Renal pelvis (tissue), 12 donors: ENCODE measurements at places on chromosomes 4 and X. TPM values are rescaled to one million over a fixed set of nuclear protein-coding genes. Genes with fewer than 3 reads are reported as not detected.

ART3 gene
- polyA plus RNA-seq, result 0.68 TPM

CD38 gene
- polyA plus RNA-seq, result 0.73 TPM

USP9X gene
- 61.8 TPM for polyA plus RNA-seq

GRCh38 chr4:1984406-1985191, 24.2 kb downstream of the NELFA start:
- no peak for DNase-seq

DNA sequence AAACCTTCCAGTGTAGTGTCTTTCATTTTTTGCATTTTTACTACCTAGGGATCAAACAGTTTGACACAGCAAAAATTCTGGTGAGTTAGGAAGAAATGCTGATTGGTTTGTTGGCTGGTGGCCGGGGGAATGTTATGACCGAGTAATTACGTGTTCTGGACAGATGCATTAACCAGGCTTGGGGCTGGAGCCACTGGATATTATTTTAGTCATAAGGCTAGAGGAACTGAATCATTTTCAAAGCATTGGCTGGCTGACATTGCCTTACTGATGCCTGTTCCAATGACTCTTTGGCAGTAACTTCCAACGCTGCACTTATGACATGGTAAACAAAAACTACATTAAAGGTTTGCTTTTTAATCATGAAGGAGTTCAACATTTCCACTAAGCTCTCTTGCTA, 84.6 kb downstream of the FBXO8 start:
- no peak for DNase-seq

DNA sequence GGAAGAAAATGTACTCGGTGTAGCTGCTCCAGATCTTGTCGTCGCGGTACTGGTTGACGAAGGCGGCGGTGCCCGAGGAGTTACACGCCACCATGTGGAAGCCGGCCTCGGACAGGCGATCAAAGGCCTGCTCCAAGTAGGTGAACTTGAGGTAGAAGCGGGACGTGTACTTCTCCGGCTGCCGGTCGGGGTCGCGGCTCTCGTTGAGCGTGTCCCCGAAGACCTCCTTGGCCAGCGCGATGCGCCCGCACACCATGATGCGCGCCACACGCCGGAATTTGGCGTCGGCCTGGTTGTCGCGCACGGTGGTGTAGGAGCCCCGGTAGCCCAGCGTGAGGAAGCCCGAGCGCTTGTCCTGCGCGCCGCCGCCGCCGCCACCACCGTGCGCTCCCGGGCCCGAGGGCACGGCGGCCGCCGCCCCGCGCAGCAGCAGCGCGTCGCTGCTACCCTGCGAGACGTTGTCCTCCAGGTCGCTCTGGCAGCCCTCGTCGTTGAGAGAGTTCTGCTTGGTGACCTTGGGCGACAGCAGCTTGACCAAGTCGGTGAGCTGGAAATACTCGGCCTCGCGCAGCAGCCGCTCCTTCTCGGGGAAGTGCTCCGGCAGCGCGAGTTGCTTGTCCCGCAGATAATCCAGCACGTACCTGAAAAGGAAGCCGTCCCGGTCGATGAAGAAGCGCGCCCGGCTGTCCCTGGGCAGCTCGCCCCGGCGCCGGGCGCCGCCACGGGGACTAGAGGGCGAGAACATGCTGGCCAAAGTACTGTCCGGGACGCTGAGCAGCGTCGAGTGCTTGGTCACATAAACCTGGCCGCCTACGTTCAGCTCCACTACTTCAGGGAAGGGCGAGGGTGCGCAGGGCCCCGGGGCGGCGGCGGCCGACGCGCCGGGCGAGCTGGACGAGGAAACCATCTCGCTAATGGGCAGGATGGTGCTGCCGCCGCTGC, 775 bp downstream of the KCTD8 start:
- no peak for DNase-seq
